ENCODE measurements at places on chromosomes 5 and 9. TPM values are rescaled to one million over a fixed set of nuclear protein-coding genes. Genes with fewer than 3 reads are reported as not detected.

The NEURL1B gene
- 25.0 TPM for total RNA-seq

The LIFR gene
- total RNA-seq = 151 TPM

The PCDHGA9 gene
- 5.4 TPM for total RNA-seq

The GPX8 gene
- total RNA-seq = 9.5 TPM

The WWC1 gene
- total RNA-seq = 94.2 TPM

The KIF4B gene
- 0.17 TPM for total RNA-seq

The GRIA1 gene
- total RNA-seq = 21.9 TPM

The PCA3 gene
- not detected for total RNA-seq

The OLFML2A gene
- 39.5 TPM for total RNA-seq

The TMC1 gene
- not detected for total RNA-seq

The BRINP1 gene
- total RNA-seq = 1.5 TPM

The ZBED3 gene
- 14.8 TPM for total RNA-seq

The ACOT12 gene
- total RNA-seq = not detected

The MAPKAP1 gene
- 76.8 TPM for total RNA-seq

The PCDHB11 gene
- total RNA-seq = 2.0 TPM

The THBS4 gene
- total RNA-seq = 1.2 TPM

The PAIP2 gene
- 70.0 TPM for total RNA-seq

The CCDC171 gene
- 3.0 TPM for total RNA-seq

The IRX4 gene
- total RNA-seq = not detected

The GBGT1 gene
- 27.4 TPM for total RNA-seq

The GFPT2 gene
- 20.4 TPM for total RNA-seq

The TOR1A gene
- 35.5 TPM for total RNA-seq

The IL4 gene
- total RNA-seq = not detected

The COX7C gene
- total RNA-seq = 395 TPM

The ANKRD31 gene
- total RNA-seq = 0.14 TPM

The BTNL9 gene
- total RNA-seq = 99.8 TPM

The NUTM2G gene
- not detected for total RNA-seq

The TICAM2 gene
- 6.9 TPM for total RNA-seq

The HEMGN gene
- not detected for total RNA-seq

The CCL27 gene
- total RNA-seq = not detected

The TMOD1 gene
- 11.3 TPM for total RNA-seq

The PCDHB5 gene
- 2.3 TPM for total RNA-seq

The SPINK13 gene
- not detected for total RNA-seq

The ELAVL2 gene
- not detected for total RNA-seq

The CER1 gene
- total RNA-seq = not detected

The FAM221B gene
- total RNA-seq = not detected

The FOXD4 gene
- 0.75 TPM for total RNA-seq

The TRUB2 gene
- total RNA-seq = 19.1 TPM

The PPP2R2B gene
- 1.2 TPM for total RNA-seq

The FGF1 gene
- total RNA-seq = 1.8 TPM

The CACNA1B gene
- 0.29 TPM for total RNA-seq

The ZNF608 gene
- total RNA-seq = 32.1 TPM

The SEMA5A gene
- total RNA-seq = 38.9 TPM

The NKD2 gene
- 64.4 TPM for total RNA-seq

The LRRC14B gene
- total RNA-seq = not detected

The LPAR1 gene
- 18.2 TPM for total RNA-seq
